ENCODE measurements at places on chromosomes 16 and 17.

DNA sequence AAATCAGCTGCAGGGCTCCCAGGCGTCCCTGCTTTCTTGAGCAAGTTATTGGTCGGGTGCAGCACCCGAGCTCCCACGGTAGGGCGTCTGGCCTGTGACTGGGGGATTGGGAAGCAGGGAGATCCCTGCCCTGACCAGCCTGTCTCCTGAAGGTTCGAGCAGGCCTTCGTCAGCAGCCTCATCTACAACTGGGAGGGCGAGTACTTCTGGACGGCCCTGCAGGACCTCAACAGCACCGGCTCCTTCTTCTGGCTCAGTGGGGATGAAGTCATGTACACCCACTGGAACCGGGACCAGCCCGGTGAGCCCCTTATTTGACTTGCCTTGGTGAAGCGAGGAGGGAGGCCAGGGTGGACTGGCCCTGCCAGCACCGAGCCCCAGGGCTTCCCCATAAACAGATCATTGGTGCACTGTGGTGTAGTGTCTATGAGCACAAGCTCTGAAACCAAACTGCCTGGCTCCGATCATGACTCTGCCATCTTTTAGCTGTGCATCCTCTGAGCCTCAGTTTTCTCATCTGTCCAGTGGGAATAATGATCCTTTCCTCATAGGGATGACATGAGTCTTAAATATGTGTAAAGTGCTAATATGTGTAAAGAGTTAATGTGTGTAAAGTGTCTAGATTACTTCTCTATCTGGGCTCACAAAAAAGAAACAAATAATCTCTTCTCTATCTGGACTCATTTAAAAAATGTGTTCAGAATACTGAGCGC is 48.9 kb downstream of the MRC2 start:
- no peak for DNase-seq

GRCh38 chr16:85105475-85105874 is 6.8 kb downstream of the CIBAR2 start:
- no peak for DNase-seq

DNA sequence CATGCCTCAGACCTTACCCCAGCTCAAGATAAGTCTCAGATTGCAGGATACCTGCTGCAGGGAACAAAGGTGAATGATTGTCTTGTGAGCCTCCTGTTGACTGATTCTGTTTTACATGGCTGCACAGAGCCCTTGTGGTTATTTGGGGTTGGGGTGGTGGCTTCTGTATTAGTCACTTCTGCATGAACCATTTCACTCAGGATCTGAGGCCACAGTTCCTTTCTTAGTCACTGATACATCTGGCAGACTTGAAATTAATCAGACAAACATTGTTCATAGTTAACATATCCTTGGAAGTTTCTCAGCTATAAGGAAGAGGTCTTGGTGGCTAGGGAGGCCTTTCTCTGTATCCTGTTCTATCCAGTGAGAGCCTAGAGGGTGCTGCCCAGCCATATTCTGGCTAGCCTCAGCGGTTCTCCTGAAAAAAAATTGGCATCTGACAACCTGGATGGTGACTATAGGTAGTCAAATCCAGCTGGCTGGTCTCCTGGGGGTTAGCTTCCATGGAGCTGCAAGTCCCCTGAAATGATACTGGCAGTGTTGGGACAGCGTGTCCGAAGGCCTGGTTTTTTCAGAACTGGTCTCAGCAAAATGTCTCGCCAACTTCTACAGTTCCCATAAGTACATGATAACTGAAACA is 8.4 kb upstream of the PLK1 start:
- no peak for DNase-seq

DNA sequence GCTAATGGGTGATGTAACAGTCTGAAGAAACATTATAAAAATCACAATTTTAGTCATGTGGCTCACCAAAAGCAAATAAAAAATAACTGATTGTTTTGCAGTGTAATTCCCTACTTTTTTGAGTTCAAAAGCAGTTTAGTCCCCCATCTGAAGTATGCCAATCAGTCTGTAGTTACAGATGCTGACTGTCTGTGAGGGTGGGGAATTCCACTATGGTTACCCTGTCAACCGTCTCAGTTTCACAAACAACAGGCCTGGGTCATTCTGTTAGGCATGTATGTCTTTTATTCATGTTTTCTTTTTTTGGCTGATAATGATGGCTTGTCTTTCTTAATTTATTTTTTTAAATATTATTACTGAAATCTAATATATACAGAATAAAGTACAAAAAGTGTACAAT is 69.3 kb downstream of the STXBP4 start:
- no peak for DNase-seq

GRCh38 chr17:59409336-59410048 is 78.0 kb downstream of the YPEL2 start:
- no peak for DNase-seq

- no peak for DNase-seq
Measured at GRCh38 chr17:63516910-63517824, 6.0 kb upstream of the KCNH6 start.

DNA sequence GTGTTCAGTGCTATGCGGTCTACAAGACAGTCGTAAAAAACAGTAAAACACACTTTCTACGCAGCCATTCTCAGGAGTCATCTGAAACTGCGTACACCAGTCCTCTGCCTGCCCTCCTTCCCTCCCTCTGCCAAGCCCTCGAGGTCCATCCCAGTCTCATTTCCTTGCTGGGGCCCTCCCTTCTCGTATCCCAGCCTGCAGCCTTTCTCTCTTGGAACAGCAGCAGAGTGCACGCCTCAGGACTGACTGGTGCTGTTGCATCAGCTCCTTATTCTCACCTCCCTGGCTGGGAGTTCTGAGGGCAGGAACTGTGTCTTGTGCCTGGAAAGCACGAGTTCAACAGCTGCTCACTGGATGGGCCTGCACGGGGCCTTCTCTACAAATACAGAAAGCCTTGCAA is 12.5 kb downstream of the FAHD1 start:
- no peak for DNase-seq

DNA sequence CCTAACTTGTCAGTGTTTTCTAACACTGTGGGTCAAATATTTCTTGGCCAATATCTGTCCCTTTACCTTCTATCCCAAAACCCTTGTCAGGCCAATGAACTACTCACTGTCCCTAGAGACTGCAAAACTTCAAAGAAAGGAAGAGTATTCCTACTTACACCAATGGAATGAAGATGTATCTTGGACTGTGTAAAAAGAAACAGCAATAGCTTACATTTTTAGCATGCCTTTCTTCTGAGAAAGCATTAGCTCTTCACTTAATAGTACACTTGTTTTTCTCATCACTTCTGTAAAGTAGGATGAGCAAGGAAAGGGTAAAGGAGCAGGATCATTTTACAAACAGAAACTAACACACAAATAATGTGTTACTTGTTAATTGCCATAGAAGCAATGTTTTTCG is 73.9 kb downstream of the STH start:
- DNase-seq = no peak

GRCh38 chr16:12239226-12239625 is 262.7 kb downstream of the SNX29 start:
- DNase-seq = no peak

- DNase-seq = no peak
Measured at GRCh38 chr17:13134076-13134475, 116.2 kb upstream of the ELAC2 start.

DNA sequence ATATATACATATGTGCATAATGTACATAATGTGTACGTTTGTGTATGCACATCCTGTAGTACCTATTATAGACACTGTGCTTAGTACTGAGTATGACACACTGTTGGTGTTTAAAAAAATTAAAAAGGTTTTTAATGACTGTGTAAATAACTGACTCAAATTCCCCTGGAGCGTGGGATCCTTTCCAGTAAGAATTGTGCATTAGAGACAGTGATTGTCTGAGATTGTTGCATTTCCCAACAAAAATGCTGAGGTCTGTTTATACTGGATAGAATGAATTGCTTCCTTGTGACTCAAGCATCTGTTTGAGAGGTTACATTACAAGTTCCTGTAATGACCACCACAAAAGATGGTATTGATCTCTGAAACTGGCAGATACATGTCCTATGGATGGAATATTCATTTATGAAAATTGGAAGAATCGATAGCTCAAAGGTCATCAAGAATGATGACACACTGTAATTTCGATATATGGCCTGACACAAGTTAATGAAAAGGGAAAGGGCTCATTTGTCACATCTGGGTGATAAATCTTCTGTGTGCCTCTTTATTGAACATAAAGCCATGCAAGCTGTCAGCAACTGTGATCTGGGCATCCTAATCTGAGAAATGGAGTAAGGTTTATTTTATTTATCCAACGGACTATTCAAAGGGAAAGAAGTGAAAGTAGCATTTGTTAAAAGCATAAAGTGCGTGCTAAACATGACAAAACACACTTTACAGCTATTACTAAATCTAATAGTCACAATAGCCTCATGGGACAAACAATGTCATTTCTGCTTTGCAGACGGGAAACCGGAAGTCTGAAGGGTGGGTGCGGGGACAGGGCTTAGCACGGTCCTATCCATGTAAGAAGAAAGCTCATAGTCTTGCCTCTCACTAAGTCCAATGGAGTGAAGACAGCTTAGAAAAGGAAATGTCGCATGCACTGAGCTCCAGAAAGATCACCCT is 228.8 kb downstream of the CDH11 start:
- no peak for DNase-seq

GRCh38 chr16:27284865-27285675 is 16.5 kb upstream of the NSMCE1 start:
- DNase-seq = no peak
